Omental fat pad (tissue), 4 donors: ENCODE measurements at places on chromosomes 12 and 14. TPM values are rescaled to one million over a fixed set of nuclear protein-coding genes. Genes with fewer than 3 reads are reported as not detected.

DNA sequence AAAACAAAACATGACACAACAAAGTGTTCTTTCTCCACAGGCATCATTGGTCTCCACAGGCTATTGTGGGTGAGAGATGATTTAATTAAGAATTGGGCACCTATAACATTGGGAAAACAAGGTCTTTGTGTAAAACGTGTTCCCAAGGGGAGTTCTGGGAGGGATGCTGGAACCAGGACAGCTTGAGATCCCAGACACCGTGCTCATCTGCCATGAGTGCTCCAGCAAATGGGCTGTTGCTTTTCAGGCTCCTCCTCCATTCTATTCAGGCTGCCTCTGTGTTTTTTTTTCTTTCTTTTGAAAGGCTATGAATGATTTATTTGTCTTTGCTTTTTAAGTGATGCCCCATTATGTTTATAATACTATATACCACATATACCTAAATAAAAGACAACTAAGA is 122.4 kb downstream of the DACT1 start:
- no peak for DNase-seq

DNA sequence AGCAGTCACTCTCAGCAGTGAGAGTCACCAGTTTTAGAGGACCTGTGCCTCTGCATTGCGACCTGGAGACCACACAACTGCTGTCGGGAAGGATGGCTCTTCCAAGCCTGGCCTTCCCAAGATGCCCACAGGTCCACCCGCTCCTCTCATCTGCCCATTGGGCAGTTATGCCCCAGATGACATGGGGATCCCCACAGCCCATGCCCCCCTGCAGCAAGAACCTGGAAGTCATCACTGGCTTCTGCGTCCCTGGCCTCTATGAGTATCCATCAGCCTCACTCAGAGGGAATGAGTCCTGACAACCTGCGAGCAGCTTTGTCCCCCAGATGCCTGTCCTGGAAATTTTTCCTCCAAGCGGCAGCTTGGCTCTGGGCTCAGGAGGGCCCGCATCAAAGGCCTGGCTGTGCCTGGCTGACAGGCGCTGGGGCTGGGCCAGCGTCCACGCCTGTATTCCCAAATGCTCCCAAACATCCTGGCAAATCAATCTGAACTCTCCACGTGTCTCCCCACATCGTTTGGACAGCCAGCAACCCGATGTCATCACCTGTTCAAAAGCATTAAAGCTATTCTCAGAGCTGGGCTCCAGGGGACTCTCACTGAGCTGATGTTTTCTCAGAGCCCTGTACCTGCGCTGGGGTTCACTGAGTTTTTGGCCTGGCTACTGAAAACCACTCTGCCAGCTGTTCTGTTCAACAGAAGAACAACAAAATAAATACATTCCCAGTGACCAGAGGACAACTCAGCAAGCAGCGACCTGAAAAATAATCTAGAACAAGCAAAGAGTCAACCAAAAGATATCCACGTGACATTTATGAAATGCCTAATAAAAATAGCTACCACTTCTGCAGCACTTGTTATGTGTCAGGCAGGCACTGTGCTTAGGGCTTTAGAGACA is 57.8 kb downstream of the CLMN start:
- no peak for DNase-seq

DNA sequence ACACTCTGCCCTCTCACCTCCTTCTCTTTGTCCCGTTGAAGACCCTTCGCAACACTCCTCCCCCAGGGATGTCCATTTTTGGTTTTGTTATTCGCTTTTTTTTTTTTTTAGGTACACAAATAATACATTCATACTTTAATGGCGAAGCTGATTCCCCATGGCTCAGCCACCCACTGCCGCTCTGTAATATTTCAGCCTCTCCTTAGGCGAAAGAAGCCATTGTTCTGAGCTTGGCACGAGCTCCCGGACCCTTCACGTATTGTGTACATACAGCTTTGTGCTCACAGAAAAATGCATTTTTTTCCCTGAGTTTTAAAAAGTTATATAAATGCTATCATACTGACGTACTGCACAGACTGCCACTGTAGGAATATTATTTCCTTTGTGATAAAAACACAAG is 115.0 kb downstream of the TMEM132C start:
- no peak for DNase-seq

Gene MFAP5
- total RNA-seq = 232 TPM

DNA sequence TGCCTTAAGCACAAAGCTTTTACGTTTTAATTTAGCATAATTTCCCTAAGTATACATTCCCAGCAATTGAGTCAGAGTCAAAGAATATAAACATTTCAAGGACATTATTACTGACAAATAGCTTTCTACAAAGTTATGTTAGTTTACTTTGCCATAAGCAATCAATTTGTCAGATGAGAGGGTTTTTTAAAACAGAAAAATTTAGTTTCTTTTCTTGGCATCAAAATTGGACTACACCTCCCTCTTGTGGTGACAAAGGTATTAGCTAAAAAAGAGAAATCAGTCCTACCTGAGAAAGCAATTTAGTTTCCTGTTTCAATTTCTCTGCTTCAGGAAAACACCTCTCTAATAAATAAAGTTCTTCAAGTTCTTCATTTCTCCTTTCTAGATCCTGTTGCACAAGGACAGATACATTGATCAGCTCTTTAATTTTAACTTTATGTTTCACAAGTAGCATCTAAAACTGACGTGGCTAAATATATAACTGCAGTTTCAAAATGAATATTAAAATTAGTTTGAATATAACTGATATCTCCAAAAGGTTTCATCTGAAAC is 39.9 kb downstream of the DNAI7 start:
- DNase-seq = no peak

DNA sequence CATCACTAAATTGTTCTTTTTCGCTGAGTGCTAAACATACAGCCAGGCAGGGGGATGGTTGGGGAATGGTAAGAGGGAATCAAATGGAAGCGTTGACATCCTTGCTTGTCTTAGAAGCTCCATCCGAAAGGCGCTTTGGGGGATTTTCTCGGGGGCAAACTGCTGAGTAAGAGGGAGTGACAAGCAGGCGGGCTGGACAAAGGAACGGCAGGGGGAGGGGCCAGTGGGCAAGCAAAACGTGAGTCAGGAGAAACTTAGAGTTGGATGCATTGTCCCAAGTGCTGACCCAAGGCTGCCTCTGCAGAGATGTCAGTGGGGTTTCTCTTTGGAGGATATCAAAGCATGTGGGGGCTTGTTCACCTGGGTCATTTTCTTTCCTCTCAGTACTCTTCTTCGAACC is 480.5 kb downstream of the VRK1 start:
- DNase-seq = no peak

GRCh38 chr14:54840336-54840735 is 62.3 kb downstream of the GCH1 start:
- DNase-seq = no peak

- DNase-seq = no peak
Measured at GRCh38 chr14:91159182-91159581, 45.3 kb downstream of the DGLUCY start.

Gene C12orf56
- not detected for total RNA-seq

DNA sequence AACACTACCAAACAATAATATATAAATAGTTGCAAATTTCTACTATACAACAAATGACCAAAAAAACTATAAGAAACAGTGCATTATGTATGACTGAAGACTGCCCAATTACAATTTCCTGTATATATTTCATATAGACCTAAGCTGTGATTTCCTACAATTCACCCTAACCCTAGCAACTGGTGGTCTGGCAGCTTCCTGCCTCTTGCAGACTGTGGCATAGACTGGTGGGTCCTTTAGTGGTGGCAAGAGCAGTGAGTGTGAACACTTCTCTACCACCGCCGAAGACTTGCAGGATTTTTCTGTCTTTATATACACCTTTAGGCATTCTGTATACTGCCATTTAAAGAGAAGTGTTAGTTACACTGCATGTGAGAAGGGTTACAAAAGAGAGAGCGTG is 43.6 kb upstream of the CMAS start:
- no peak for DNase-seq

- DNase-seq = no peak
Measured at GRCh38 chr14:55059333-55059732, 7.9 kb downstream of the MAPK1IP1L start.

- no peak for DNase-seq
Measured at GRCh38 chr14:62847168-62847567, 198.1 kb downstream of the KCNH5 start.

Gene GZMB
- total RNA-seq = 2.2 TPM

Gene GTF2H3
- 16.2 TPM for total RNA-seq

DNA sequence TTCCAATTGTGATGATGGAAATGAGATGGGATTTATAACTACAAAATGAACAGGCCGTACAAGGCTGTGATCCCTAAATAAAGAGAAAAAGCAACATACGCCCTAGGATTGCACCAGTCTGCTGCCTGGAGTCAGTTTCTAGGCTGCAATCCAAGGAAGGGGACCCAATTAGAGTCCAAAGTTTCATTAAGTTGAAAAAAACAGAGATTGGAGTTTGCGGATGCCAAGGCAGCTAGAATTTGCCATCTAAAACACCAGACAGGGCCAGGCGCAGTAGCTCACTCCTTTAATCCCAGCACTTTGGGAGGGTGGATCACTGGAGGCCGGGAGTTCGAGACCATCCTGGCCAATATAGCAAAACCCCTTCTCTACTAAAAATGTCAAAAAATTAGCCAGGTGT is 661.0 kb downstream of the RPS29 start:
- no peak for DNase-seq

DNA sequence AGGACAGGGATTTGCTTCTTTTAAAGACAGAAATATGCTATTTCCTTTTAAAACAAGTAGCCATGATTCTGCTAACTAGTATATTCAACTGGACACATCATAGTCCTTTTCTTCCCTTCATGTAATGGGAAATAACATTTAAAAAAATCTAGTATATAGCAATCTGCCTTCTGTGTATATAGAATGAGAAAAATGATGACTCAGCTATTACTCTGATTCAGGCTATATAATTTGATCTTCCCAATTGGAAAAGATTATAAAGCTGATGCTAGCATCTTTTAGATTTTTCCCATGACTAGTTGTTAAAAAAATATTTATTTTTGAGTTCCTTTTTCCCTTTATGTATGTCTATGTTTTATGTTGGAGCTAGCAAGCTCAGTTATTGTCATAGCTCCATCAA is 86.9 kb downstream of the ACSS3 start:
- no peak for DNase-seq

DNA sequence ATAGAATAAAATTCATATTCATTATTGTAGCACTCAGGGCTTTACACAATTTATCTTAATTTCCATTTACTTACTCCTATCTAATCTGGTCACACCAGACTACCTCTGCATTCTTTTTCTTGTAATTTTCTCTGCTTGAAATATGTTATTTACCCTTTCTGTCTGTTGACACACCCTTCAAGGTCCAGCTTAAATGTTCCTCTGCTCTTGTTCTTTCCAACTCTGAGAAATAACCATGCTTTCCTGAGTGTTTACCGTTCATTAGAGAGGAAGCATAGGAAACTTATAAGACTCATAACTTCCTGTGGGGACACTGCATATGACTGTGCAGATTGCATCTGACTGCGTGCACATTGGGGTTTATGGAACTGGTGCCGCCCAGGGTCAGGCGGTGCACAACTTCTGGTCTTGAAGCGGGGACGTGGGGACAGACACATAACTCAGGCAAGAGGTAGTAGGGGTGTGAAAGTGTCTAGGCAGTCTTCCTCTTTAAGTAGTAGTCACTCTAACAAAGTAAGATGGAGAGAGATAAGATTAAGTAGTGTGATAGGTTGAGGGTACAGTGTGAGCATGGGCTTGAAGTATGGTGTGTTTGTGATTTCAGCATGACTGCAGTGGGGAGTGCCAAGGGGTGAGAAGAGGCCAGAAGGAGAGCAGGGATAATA is 42.6 kb upstream of the FOXJ2 start:
- no peak for DNase-seq

- peak; percentile 42 for DNase-seq
Measured at GRCh38 chr14:96038920-96039632, at the start of gene C14orf132. C14orf132 (plus strand) TSS chr14:96039362; CDS start chr14:96039501, 139 bp downstream.

GRCh38 chr14:70754991-70755390 is 54.3 kb downstream of the MAP3K9 start:
- DNase-seq = no peak

DNA sequence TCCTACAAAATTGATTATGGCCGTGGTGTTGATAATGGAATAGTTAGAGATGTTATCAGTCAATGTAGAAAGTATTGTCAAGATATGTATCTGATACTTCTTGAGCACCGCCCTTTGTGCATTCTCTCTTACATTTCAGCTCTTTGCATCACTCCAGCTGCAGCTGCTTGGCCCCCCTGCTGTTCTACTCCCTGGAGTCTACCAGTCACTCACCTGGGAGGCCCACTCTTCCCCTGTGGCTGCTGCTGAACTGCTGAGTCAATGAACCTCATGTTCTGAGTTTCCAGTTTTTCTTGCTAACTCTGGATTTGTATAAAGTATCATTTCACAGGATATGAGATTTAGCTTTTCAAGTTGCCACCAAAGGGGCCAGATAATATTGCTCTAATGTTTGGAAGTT is 312.8 kb upstream of the SLC16A7 start:
- no peak for DNase-seq

Gene HCAR3
- 23.1 TPM for total RNA-seq

- no peak for DNase-seq
Measured at GRCh38 chr14:101288436-101289229, 272.7 kb upstream of the DIO3 start.
